ENCODE measurements at places on chromosomes 16 and 17. TPM values are rescaled to one million over a fixed set of nuclear protein-coding genes. Genes with fewer than 3 reads are reported as not detected.

DNA sequence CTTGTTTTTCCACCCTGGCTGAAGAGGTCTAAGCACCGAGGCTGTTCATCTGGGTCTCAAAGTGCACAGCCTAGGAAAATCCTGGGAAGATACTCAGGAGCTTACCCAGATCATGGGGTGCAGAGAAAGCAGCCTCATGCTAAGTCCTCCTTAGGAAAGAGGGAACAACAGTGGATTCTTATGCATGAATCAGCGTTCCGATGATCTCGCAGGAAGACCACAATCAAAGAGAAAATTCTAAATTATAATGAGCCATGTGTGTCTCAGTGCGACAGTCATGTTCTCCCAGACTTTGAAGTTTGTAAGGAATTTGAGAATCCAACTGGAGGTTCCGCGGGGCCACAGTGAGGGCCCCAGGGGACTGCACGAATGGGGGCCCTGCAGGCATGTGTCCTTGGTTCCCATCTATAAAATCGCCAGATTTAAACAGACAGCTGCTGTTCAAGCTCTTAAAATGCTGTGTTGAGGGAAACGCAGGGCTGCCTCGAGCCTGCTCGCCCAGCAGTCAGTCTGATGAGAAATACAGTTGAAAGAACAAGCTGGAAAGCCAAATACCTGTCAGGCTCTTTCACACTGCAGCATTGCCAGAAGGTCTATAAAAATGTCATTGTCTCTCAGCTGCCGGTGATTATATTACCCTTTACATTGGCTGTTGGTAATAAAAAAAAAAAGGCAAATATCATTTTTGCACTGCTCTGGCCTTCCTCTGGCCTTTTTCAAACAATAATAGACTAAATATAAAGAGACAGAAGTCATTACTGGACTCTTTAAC is 152.1 kb downstream of the PMP22 start:
- no peaks in the 10 kb centered on the region for H3K27me3 ChIP-seq
- DNase-seq = no peak
- H3K4me1 ChIP-seq = no peaks in the 10 kb centered on the region
- no peak overlapping the region for H3K4me3 ChIP-seq
- H3K36me3 ChIP-seq = no peaks in the 10 kb centered on the region

DNA sequence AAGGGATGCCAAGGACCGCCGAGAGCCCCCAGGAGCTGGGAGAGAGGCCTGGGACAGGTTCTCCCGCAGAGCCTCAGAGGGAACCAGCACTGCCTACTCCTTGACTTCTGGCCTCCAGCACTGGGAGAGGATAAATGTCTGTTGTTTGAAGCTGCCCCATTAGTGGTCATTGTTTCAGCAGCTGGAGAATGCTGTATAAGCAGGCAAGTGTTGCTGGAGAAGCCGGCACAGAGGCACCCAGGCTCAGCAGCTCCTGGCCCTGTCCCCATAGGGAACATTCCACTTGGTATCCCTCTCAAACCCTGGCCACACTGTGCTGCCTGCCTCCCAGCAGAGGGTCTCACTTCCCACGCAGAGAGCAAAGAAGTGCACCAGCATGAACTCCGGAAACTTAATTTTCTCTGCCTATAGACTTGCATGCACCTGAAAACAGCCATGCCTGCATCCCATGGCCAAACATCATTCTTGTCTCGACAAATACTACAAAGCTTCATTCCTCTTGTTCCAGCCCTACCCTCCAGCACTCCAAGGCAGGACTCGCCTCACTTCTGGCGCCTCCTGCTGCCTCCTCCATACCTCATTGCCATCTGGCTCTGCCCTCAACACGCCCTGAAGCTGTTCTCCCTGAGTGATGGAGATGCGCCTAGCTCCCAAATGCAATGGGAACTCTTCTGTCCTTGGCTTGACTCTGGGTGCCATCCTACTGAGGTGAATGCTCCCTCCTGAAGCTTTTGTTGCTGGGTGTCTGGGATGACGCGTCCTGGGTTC is 88.1 kb downstream of the DNAH17 start:
- H3K36me3 ChIP-seq = no peaks in the 10 kb centered on the region
- DNase-seq = no peak
- H3K27me3 ChIP-seq = peaks cover 2% of the 10 kb centered on the region
- no peak overlapping the region for H3K27ac ChIP-seq
- no peak overlapping the region for H3K4me3 ChIP-seq
- peaks cover 6% of the 10 kb centered on the region for H3K4me1 ChIP-seq

DNA sequence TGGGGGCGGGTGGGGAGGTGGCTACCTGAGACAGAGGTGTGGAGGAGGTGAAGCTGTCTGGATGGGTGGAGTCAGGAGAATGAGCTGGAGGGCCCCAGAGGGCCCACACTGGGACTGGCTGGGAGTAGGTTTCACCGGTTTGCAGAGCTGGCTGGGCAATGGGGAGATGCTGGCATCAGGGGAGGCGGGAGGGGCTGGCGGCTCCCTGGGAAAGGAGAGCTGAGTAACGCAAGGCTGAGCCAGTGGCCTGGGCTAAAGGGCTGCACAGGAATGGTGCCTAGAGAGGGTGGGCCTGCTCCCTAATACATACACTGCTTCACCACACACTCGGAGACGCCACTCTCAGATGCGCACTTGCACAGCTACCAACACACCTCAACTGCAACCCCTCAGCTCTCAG is 12.4 kb downstream of the P3H4 start:
- no peaks in the 10 kb centered on the region for H3K27me3 ChIP-seq
- no peaks in the 10 kb centered on the region for H3K36me3 ChIP-seq
- H3K4me1 ChIP-seq = peaks cover 4% of the 10 kb centered on the region
- DNase-seq = no peak

- H3K4me3 ChIP-seq = no peak overlapping the region
- no peaks in the 10 kb centered on the region for H3K4me1 ChIP-seq
- H3K27me3 ChIP-seq = peaks cover 5% of the 10 kb centered on the region
- H3K27ac ChIP-seq = no peak overlapping the region
Observed at GRCh38 chr17:21370430-21370829, 5.7 kb upstream of the KCNJ12 start.

DNA sequence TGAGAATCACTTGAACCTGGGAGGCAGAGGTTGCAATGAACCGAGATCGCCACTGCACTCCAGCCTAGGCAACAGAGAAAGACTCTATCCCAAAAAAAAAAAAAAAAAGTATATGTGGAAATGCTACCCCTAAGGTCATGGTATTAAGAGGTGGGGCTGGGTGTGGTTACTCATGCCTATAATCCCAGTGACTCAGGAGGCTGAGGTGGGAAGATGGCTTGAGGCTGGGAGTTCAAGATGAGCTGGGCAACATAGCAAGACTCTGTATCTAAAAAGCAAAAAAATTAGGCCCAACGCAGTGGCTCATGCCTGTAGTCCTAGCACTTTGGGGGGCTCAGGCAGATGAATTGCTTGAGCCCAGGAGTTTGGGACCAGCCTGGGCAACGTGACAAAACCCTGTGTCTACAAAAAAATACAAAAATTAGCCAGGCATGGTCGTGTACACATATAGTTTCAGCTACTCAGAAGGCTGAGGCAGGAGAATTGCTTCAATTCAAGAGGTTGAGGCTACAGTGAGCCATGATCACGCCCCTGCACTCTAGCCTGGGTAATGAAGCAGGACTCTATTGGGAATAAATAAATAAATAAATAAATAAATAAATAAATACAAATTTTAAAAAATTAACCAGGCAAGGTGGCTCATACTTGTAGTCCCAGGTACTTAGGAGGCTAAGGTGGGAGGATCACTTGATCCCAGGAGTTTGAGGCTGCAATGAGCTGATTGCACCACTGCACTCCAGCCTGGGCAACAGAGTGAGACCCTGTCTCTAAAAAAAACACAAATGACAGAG is 32.3 kb upstream of the NUFIP2 start:
- DNase-seq = no peak
- no peaks in the 10 kb centered on the region for H3K27me3 ChIP-seq
- H3K4me3 ChIP-seq = no peak overlapping the region
- H3K36me3 ChIP-seq = no peaks in the 10 kb centered on the region
- H3K27ac ChIP-seq = no peak overlapping the region

The CSH2 gene
- not detected for total RNA-seq

The MYOCD gene
- total RNA-seq = not detected

The NPIPB12 gene
- 44.3 TPM for total RNA-seq

- H3K4me3 ChIP-seq = no peak overlapping the region
- DNase-seq = no peak
- H3K27me3 ChIP-seq = peaks cover 8% of the 10 kb centered on the region
- no peaks in the 10 kb centered on the region for H3K4me1 ChIP-seq
- no peaks in the 10 kb centered on the region for H3K36me3 ChIP-seq
- no peak overlapping the region for H3K27ac ChIP-seq
Observed at GRCh38 chr16:49260956-49261530, 20.6 kb downstream of the CBLN1 start.
